ENCODE measurements at places on chromosomes 6 and 20. TPM values are rescaled to one million over a fixed set of nuclear protein-coding genes. Genes with fewer than 3 reads are reported as not detected.
A peak's percentile ranks its signal among the peaks of the same experiment; 100 is the strongest.

- no peak overlapping the region for H3K4me3 ChIP-seq
- no peaks in the 10 kb centered on the region for H3K27me3 ChIP-seq
- no peaks in the 10 kb centered on the region for H3K36me3 ChIP-seq
- no peak for DNase-seq
- H3K4me1 ChIP-seq = no peaks in the 10 kb centered on the region
These were observed 35.8 kb downstream of the LAMA4 start for GRCh38 chr6:112218563-112218962.

DNA sequence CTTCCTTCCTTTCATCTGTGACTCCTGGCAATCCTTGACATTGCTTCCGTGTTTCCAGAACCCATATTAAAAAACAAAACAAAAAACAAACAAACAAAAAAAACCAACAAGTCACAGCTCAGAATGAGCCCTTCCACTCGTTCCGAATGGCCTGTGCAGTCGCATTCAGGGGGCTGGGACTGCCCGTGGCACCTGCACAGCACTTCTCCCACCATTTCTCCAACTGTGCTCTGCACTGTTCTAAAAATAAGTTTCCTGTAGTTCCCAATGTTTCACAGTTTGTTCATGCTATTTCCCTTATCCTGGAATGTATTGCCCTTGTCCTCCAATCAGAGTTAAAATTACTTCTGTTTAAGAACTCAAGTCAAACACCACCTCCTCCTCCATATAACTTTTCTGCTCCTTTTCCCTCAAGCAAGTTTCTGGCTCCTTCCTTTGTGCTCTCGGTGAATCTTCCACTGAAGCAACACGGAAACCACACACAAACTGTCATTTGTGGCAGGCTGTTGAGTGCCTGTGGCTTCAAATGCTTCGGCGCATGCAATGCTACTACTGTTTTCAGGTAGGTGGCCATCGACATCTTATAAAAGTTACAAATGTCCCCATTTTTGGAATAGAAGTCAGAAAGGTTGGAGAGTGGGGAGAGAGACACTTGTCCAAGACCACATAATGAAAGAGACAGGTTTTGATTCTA lies 57.7 kb downstream of the PDE10A start:
- no peak overlapping the region for H3K27ac ChIP-seq
- no peak overlapping the region for H3K4me3 ChIP-seq
- H3K27me3 ChIP-seq = no peaks in the 10 kb centered on the region
- no peaks in the 10 kb centered on the region for H3K36me3 ChIP-seq
- no peaks in the 10 kb centered on the region for H3K4me1 ChIP-seq

DNA sequence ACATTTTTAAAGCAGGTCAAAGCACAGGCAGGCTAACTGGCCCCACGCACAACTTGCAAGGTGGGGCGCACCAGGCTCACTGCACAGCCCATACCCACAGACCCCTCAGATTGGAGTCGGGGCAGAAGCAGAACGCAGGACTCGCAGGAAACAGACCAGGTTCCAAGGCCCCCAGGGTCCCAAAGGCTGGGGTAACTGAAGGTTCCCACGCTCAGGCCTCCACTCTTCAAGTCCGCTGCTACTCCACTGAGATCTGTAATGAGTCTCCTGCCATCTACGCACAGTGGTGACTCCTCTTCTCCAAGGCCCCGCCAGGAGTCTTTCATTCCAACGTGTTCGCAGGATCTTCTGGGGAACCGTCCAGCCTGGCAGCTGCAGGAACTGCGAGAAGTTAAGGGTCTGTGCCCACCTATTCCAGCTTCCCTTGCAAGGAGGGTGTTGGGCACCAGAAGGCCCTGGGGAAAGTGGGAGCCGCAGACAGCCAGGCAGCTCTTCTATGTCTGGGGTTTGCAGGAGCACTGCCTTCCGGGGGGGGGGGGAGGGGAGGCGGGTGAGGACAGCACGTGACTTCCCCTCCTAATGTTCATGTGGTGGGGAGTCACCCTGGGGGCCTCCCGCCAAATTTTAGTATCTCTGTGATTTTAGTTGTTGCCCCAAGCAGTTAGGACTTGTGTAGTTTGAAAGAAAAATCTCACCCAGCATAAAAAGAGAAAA lies 2.0 kb upstream of the TAF4 start:
- no peak overlapping the region for H3K4me3 ChIP-seq
- H3K4me1 ChIP-seq = peaks cover 34% of the 10 kb centered on the region
- H3K27ac ChIP-seq = no peak overlapping the region

DNA sequence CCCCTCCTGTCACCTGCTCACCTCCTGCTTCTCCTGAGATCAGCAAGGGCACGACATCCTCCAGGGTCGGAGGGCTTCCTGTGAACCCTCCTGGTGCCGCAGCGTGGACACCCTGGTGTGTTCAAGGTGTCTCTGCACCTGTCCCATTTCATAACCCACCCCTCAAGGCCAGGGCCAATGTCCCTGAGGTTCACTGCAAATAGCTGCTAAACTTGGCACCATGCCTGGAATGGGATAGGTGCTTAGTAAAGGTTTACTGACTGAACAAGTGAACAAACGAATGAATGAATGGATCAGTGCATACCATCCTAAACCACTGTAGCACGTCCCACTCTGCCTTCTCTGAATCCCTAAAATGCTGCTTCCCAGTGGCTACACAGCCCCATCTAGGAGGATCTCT lies 35.0 kb downstream of the SIRPA start:
- H3K4me3 ChIP-seq = no peak overlapping the region
- no peaks in the 10 kb centered on the region for H3K27me3 ChIP-seq
- no peak overlapping the region for H3K27ac ChIP-seq
- H3K4me1 ChIP-seq = no peaks in the 10 kb centered on the region

GRCh38 chr20:44196271-44196670 lies 9.3 kb upstream of the JPH2 start:
- H3K27me3 ChIP-seq = no peaks in the 10 kb centered on the region
- H3K4me1 ChIP-seq = no peaks in the 10 kb centered on the region
- peaks cover 24% of the 10 kb centered on the region for H3K36me3 ChIP-seq
- no peak for DNase-seq

GRCh38 chr6:147285087-147285855 lies 81.1 kb downstream of the STXBP5 start:
- DNase-seq = peak; percentile 14
- H3K27ac ChIP-seq = no peak overlapping the region
- H3K27me3 ChIP-seq = no peaks in the 10 kb centered on the region
- H3K4me3 ChIP-seq = no peak overlapping the region

DNA sequence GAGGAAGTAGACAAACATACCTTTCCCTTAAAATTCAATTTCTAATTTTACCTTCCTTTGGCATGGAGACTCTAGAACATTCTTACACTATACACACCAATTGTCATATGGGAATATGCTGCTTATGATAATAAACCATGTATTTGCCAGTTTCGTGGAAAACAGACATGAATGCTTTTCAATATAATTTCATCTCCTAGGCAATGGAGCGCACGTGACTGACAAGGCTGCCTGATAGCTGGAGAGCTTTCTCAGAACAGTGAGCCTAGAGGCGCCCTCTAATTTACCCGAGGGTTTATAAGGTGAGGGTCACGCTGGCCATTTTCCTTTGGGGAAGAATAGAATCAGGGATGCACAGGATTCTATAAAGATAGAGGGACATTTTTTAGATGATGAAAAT lies 56.5 kb downstream of the PRR18 start:
- DNase-seq = no peak
- peaks cover 18% of the 10 kb centered on the region for H3K4me1 ChIP-seq
- H3K27ac ChIP-seq = no peak overlapping the region
- H3K4me3 ChIP-seq = no peak overlapping the region
- H3K27me3 ChIP-seq = peaks cover 7% of the 10 kb centered on the region
- no peaks in the 10 kb centered on the region for H3K36me3 ChIP-seq

DNA sequence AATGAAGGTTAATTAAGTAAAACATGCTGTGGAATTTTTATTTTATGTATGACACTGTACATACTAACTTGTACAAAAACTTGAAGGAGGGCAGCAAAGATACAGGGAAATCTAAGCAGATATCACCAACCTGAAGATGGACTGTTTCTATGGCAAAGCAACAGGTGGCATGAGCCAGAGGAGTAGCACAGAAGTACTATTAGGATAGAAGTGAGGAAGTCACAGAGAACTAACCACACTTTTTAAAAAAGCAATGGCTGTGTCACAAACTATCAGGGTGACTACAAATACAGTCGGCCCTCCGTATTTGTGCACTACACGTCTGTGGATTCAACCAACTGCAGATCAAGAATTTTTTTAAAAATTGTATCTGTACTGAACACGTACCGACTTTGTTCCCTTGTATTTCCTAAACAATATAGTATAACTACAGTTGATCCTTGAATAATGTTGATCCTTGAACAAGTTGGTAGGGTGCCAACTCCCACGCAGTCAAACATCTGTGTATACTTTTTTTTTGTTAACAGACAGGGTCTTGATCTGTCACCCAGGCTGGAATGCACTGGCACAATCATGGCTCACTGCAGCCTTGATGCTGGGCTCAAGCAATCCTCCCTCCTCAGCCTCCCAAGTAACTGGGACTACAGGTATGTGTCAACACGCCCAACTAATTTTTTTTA lies 61.0 kb downstream of the NUDT3 start:
- no peak for DNase-seq
- H3K4me1 ChIP-seq = peaks cover 3% of the 10 kb centered on the region
- no peaks in the 10 kb centered on the region for H3K36me3 ChIP-seq

DNA sequence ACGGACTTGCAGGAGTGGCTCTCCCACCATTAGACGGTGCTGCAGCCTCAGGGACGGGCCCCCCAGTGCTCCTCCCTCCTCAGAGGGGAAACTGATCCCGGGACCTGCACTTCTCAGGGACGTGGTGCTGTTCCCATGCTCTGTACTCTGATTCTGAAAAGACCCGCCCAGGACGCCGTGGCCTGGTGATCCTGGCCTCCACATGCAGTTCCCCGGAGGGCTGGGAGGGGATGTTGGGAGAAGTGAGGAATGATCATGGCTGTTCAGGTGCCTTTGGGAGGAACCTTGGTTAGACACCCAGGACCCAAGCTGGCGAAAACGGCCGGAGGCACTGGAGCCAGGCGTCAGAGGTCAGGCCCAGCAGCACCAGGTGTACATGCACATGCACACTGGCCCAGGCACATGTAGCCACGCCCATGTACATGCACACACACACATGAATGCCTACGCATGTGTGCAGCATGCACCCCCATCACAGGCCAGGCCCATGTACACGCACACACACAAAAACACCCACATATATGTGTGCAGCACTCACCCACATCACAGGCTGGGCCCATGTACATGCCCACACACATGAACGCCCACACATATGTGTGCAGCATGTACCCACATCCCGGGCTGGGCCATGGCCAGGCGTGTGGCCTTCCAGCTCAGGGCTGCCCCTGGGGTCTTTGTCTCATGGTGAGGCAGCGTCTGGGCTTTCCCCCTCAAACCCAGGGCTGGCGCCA lies 52.6 kb upstream of the DACT2 start:
- H3K27ac ChIP-seq = no peak overlapping the region
- no peaks in the 10 kb centered on the region for H3K36me3 ChIP-seq
- no peak for DNase-seq
- H3K27me3 ChIP-seq = no peaks in the 10 kb centered on the region

DNA sequence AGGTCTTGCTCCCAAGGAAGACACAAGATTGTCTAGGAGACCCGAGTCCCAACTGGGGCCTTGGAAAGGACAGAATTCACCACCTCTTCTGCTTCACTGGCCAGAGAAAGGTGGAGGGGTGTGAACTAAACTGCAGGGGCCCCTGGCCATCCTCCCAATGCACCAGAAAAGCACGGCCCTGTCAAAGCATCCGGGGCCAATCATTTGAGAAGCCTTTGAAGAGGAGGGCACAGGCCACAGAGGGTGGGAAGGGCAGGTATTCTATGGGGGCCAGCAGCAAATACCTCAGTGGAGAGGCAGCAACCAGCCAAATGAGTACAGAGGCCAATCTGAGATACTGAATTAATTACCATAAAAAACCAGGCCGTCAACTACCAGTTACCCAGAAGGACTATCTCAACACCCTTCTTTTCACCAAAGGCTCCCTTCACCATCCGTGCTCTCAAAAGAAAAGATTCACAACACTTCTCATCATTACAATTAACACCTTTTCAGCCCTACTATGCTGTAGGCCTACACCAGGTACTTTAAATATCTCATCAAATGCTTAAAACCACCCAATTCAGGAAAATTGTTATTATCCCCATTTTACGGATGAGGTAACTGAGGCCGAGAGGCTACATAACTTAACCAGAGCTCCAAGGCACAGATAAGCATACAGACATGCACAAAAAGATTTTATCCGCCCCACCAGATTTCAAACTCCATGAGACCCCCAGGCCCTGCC lies 50.7 kb downstream of the TRERF1 start:
- no peak for DNase-seq
- H3K27ac ChIP-seq = no peak overlapping the region
- no peak overlapping the region for H3K4me3 ChIP-seq
- H3K27me3 ChIP-seq = no peaks in the 10 kb centered on the region

DNA sequence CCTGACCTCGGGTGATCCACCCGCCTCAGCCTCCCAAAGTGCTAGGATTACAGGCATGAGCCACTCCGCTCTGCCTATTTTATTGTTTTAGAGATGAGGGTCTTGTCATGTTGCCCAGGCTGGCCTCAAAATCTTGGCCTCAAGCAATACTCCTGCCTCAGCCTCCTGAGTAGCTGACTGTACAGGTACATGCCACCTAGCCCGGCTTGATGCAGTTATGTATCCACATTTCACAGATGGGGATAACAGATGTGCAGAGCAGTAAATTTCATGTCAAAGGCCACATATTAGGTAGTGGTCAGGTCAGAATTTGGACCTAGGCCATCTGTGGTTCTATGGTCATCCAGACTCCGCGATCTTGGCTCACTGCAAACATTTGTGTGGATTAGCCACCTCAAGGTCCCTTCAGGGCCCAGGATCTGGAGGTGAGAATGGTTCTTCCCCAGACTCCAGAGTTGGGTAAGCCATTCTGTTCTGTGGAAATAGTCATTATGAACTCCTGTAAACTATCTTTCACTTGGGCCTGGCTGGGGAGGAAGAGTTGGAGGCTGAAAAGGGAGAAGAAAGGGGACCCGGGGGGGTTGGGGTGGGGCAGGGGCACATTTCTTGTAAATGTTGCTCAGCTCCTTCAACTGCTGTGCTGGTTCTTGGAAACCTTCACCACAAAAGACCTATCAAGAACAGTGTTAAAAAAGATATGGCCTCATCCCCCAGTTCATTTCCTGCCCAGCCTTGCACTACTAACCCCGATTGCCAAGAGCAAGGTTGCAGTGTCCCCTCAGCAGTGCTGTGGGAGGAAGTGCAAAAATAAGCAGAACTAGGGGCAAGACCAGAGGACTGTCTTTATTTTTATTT lies 13.0 kb downstream of the PIM1 start:
- peak overlapping the region; percentile 14 for H3K4me3 ChIP-seq
- DNase-seq = peak; percentile 74
- H3K4me1 ChIP-seq = peaks cover 86% of the 10 kb centered on the region
- no peaks in the 10 kb centered on the region for H3K27me3 ChIP-seq
- peak overlapping the region; percentile 52 for H3K27ac ChIP-seq
- H3K36me3 ChIP-seq = no peaks in the 10 kb centered on the region

OVOL2 gene
- not detected for total RNA-seq

- no peak for DNase-seq
- H3K36me3 ChIP-seq = no peaks in the 10 kb centered on the region
- no peak overlapping the region for H3K27ac ChIP-seq
- no peaks in the 10 kb centered on the region for H3K27me3 ChIP-seq
These were observed 2.9 kb downstream of the SASH1 start for GRCh38 chr6:148345578-148345977.

Measured in CD4-positive, alpha-beta memory T cell (primary cell).